ENCODE measurements at places on chromosomes 4 and X.

DNA sequence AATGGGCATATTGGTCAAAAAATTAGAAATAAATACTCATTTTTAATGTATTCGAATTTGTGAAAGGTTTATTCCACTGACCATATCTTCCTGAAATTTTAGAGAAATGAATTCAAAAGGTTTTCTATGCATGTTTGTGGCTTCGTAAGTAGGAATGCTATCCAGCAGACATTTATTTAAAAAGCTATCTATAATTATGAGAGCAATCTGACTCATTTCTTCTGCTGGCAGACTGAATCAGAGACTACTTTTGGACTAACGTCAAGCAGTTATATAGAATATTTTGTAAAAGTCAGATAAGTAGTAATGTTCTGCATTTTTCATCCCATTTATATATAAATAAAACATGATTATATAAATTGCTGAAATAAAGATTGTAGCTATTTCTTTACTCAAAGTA, 125.0 kb downstream of the SPCS3 start:
- H3K27me3 ChIP-seq: no peaks in the 10 kb centered on the region
- no peaks in the 10 kb centered on the region for H3K4me1 ChIP-seq
- no peak overlapping the region for H3K27ac ChIP-seq
- DNase-seq: no peak
- no peaks in the 10 kb centered on the region for H3K36me3 ChIP-seq

- H3K27me3 ChIP-seq: no peaks in the 10 kb centered on the region
- H3K4me3 ChIP-seq: peak overlapping the region; percentile 27
- H3K36me3 ChIP-seq: no peaks in the 10 kb centered on the region
- no peak for DNase-seq
These were observed 22.2 kb downstream of the KANTR start for GRCh38 chrX:53116101-53116500.

DNA sequence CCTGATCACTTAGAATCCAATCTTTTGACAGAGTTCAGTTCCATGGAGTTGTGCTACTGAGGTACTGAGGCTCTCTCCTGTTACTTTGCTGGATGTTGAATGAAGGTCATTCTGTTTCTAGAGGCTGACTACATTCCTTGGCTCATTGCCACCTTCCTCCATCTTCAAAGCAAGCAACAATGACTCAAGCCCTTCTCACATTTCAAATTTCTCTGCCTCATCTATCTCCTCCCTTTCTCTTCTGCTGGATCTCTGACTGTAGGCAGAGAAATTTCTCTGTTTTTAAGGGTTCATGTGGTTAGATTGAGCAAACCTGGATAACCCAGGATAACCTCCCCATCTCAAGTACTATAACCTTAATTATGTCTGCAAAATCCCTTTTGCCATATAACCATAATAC, 775.4 kb downstream of the STPG2 start:
- H3K27ac ChIP-seq: no peak overlapping the region
- H3K27me3 ChIP-seq: no peaks in the 10 kb centered on the region
- H3K4me1 ChIP-seq: no peaks in the 10 kb centered on the region
- H3K4me3 ChIP-seq: no peak overlapping the region

DNA sequence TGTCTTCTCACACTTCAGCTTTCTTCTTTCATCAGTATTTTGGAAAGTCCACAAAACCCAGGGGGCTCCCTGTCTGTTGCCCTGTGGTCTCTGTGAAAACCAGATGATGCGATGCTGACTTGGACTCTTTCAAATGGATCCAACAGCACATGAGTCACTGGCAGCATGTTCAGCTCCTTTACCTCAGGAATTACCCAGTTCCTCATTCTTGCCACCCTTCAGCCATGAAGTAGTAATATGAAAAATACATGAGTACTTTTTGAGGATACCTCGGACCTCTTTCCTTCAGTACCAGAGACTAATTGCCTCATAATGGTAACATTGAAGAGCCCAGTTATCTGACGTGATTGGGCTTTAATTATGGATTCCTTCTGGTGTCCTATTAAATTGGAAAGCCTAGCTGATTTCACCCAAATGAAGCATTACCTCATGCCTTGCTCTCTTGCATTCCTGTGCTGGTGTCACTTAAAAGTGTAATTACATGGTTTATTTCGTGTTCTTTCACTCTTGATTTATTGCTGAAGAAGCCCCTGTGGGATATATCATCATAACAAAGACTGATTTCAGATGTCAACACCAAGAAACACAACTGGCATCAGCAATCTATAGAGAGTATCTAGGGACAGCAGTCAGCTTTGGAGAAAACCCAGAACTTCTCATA, 63.4 kb downstream of the NFKB1 start:
- no peaks in the 10 kb centered on the region for H3K27me3 ChIP-seq
- peaks cover 46% of the 10 kb centered on the region for H3K4me1 ChIP-seq
- no peak overlapping the region for H3K4me3 ChIP-seq
- H3K27ac ChIP-seq: no peak overlapping the region
- no peak for DNase-seq

DNA sequence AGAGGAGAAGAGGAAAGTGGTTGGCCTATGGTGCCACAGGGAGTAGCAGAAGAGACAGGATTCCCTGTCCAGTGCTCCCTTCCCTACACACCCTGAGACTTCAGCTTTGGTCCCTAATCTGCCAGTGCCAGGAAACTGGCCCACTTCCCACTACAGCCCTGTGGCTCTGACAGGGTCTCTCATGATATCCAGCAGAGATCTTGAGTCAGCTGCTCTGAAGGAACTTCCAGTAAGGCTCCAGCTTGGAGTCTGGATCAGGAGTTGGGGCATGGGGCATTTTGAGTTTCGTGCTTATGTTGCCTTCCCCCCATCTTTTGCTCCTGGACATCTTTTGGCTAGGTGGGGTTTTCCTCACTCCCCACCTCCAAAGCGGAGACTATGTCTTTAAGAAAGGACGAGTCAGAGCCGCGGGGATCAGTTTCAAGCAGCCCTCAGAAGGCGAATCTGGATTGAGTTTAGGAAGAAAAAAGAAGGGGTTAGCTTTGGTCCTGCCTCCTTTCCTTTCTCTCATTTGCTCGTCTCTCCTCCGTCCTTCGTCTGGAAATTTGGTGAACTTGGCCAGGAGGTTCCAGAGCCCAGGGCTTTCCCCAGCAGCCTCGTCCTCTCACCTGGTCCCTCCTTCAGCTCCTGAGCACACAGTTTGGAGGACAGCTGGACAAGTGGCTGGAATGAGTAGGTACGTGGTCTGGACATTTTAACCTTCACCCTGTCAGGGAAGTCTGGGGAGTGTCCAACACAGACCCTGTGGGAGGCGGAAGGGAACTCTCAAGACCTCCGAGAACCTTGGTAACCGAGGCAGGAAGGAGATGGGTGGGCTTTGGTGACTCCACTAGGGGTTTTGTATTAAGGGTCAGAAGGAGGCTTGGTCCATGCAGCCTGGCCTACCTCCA, 104.4 kb downstream of the RTL5 start:
- H3K36me3 ChIP-seq: no peaks in the 10 kb centered on the region
- peak overlapping the region; percentile 80 for H3K27ac ChIP-seq
- no peaks in the 10 kb centered on the region for H3K27me3 ChIP-seq
- DNase-seq: no peak
- H3K4me3 ChIP-seq: peak overlapping the region; percentile 43

DNA sequence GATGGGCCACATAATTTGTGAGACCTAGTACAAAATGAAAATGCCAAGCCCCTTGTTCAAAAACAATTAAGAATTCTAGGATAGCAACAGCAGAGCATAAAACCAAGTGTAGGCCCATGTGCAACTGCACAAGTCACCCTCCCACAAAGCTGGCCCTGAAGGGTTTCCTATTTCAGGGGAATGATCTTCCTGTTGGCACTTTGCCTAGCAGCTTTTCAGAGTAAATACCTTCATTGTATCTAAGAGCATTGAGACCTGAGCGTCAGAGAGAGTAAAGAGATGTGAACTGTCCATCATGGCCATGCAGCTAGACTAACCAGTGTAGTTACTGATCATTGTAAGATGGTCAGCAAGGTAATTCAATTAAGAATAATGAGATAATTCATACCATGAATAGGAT, 113.6 kb downstream of the CNKSR2 start:
- no peaks in the 10 kb centered on the region for H3K4me1 ChIP-seq
- no peak for DNase-seq
- no peak overlapping the region for H3K4me3 ChIP-seq
- no peaks in the 10 kb centered on the region for H3K27me3 ChIP-seq
- H3K27ac ChIP-seq: no peak overlapping the region

GRCh38 chrX:69815063-69815462, 199.2 kb downstream of the EDA start:
- no peaks in the 10 kb centered on the region for H3K36me3 ChIP-seq
- no peak overlapping the region for H3K27ac ChIP-seq
- no peaks in the 10 kb centered on the region for H3K4me1 ChIP-seq
- H3K4me3 ChIP-seq: no peak overlapping the region

GRCh38 chr4:124095621-124096020, 616.9 kb downstream of the ANKRD50 start:
- H3K4me3 ChIP-seq: no peak overlapping the region
- H3K36me3 ChIP-seq: no peaks in the 10 kb centered on the region
- no peaks in the 10 kb centered on the region for H3K27me3 ChIP-seq
- DNase-seq: no peak

GRCh38 chrX:115018944-115019343, 1.5 kb upstream of the IL13RA2 start:
- H3K27me3 ChIP-seq: no peaks in the 10 kb centered on the region
- no peak overlapping the region for H3K27ac ChIP-seq
- no peak for DNase-seq
- no peaks in the 10 kb centered on the region for H3K4me1 ChIP-seq
- H3K36me3 ChIP-seq: no peaks in the 10 kb centered on the region

DNA sequence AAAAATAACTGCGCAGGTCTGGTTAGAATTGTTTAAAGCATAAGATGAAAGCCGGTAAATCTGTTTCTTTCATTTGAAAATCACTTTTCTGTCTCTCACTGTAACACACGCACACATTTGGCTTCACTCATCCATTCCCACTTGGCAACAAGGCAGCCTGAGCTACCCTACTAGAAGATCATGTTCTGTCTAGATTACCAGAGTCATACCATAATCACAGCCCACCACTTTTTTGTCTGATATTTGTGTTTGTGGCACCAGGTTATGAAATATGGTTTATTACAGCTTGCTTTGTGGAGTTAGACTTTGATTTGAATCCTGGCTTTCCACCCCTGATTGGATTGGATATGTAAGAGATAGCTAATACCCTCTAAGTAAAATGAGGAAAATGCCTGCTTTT, 2.2 kb downstream of the USO1 start:
- H3K27me3 ChIP-seq: no peaks in the 10 kb centered on the region
- H3K36me3 ChIP-seq: no peaks in the 10 kb centered on the region
- H3K4me1 ChIP-seq: peaks cover 74% of the 10 kb centered on the region
- peak; percentile 50 for DNase-seq
- H3K27ac ChIP-seq: peak overlapping the region; percentile 99
- peak overlapping the region; percentile 87 for H3K4me3 ChIP-seq

- DNase-seq: no peak
- no peaks in the 10 kb centered on the region for H3K27me3 ChIP-seq
- no peaks in the 10 kb centered on the region for H3K36me3 ChIP-seq
- H3K4me3 ChIP-seq: peak overlapping the region; percentile 62
- H3K4me1 ChIP-seq: no peaks in the 10 kb centered on the region
These were observed 427 bp downstream of the ZNF182 start for GRCh38 chrX:48003367-48003757.

Data from esophagus muscularis mucosa (tissue), 4 donors.